Sciatic nerve (tissue), 2 donors: ENCODE measurements at places on chromosomes 7 and 10.

GRCh38 chr7:131431756-131432155, 104.1 kb downstream of the MKLN1 start:
- DNase-seq, result no peak

DNA sequence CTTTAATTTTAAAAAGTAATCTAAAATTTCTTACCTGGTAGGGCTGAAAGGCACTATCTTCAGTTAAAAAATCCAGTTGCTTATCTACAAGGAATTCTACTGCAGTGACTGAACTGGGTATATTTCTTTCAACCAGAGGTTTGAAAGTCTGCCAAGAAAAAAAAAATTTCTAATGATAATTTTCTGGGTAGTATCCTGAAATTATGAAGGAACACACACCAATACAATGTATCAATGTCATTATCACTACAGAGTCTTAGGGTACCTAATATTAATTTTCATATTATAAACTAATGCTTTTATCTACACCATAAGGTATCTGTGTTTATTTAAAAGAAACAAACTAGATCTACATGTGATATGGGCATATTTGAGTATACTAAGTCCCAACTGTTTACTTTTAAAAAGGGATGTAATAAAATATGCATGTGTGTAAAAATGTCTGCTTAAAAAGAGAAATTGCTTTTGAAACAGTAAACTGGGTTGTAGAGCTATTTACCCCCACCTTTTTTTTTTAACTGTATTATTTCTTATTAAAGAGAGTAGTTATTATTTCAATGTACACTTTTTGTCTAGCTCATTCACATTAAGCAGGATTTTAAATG, 131.6 kb downstream of the NRBF2 start:
- DNase-seq, result no peak

DNA sequence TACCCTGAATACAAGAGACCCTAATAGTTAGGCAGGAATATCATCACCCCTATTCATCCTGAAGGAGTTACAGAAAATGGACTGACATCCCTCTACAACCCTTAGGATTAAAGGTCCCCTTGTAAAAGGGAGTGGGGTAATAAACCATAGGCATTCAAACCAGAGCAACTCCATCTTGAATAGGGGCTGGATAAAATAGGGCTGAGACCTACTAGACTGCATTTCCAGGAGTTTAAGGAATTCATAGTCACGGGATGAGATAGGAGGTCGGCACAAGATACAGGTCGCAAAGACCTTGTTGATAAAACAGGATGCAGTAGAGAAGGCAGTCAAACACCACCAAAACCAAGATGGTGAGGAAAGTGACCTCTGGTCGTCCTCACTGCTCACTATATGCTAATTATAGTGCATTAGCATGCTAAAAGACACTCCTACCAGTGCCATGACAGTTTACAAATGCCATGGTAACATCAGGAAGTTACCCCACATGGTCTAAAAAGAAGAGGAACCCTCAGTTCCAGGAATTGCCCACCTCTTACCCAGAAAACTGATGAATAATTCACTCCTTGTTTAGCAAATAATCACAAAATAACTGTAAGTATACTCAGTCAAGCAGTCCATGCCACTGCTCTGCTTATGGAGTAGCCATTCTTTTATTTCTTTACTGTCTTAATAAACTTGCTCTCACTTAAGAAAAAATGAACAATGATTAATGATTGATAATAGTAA, 37.2 kb downstream of the CUBN start:
- no peak for DNase-seq

DNA sequence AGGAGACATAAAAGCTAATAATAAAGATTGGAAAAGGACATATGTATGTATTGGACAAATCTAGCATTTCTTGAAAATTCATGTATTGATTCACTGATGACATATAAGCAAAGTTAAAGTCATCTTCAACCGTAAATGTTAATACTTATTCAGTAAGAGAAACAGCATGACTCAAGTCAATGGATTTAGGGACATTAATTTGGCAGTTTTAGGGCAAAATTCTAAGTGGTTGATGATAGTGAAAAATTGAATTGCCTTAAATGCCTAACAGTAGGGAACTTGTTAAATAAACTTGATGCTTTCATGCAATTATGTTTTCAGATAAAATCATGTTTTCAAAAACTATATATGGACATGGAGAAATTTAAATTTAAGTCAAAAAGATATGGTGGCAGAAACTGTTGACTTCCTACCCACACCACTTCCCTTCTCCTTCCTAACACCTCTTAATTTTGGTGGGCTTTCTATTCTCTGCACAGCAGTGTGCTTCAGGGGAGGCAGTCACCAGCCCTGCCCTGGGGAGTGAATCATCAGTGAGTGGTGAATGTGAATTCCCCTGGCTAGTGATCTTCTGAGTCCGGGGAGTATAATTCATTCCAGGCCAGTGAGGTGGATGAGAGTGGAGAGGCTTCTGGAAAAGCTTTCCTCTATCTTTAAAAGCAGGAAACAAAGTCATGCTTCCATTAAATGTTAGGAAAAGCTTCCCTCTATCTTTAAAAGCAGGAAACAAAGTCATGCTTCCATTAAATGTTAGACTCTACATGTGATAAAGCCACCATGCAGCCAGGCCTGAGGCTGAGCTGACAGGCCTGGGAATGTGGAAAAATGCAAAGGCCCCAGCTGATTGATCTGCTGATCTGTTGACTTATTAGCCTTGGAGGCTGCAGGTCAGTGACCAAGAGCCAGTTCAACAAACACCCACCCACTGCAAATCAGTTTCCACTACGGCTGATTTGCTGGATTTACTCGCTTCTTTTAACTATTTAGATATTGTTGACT, 25.2 kb upstream of the ITGB1 start:
- DNase-seq, result no peak

GRCh38 chr10:23338155-23338828, 6.3 kb downstream of the C10orf67 start:
- DNase-seq, result no peak
